ENCODE measurements at places on chromosomes 5 and 9.

GRCh38 chr9:117511852-117512481 lies 97.1 kb upstream of the ASTN2 start:
- DNase-seq = no peak

- DNase-seq = no peak
Observed at GRCh38 chr9:38380872-38381534, 11.5 kb upstream of the ALDH1B1 start.

- DNase-seq = no peak
Observed at GRCh38 chr5:142283304-142283703, 41.5 kb downstream of the SPRY4 start.

DNA sequence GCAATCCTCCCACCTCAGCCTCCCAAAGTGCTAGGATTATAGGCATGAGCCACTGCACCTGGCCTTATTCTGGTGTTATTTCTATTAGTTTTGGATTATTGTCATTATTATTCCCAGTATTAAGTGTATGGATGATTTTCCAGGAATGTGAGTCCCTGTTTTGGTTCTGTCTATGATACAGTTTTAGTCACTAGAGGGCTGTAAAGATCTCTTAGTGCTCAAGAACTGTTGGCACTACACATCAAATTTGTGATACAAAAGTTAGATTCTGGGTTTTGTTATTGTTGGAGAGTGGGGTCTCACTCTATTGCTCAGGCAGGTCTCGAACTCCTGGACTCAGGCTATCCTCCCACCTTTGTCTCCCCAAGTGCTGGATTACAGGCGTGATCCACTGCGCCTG lies 12.1 kb downstream of the CCL28 start:
- no peak for DNase-seq

- no peak for DNase-seq
Observed at GRCh38 chr9:19754921-19755320, 33.9 kb downstream of the SLC24A2 start.
